ENCODE measurements at places on chromosomes 3 and 15.

GRCh38 chr3:24440760-24441464 lies 53.7 kb downstream of the THRB start:
- H3K27ac ChIP-seq: no peak overlapping the region
- H3K36me3 ChIP-seq: no peaks in the 10 kb centered on the region
- no peak for DNase-seq
- H3K4me1 ChIP-seq: no peaks in the 10 kb centered on the region
- no peak overlapping the region for H3K4me3 ChIP-seq
- H3K27me3 ChIP-seq: no peaks in the 10 kb centered on the region

DNA sequence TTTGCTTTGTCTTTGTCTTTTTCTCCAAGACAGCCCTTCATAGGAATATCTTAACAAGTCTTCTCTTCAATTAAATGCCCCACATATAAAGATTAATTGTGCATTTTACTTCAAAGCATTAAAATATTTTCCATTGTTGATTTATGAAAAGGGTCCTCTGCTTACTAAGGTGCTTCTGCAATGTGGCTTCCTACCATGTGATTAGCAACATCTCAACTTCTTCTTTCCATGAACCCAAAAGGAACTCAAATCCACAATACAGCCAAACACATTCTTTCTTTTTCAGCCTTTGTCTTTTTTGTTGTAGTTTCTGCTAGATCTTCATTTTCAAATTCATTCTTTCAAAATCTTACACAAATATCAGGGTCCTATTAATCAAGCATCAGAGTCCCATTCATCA lies 309.2 kb downstream of the NSUN3 start:
- H3K36me3 ChIP-seq: no peaks in the 10 kb centered on the region
- no peaks in the 10 kb centered on the region for H3K27me3 ChIP-seq
- no peak overlapping the region for H3K4me3 ChIP-seq
- H3K4me1 ChIP-seq: no peaks in the 10 kb centered on the region
- H3K27ac ChIP-seq: no peak overlapping the region
- DNase-seq: no peak

DNA sequence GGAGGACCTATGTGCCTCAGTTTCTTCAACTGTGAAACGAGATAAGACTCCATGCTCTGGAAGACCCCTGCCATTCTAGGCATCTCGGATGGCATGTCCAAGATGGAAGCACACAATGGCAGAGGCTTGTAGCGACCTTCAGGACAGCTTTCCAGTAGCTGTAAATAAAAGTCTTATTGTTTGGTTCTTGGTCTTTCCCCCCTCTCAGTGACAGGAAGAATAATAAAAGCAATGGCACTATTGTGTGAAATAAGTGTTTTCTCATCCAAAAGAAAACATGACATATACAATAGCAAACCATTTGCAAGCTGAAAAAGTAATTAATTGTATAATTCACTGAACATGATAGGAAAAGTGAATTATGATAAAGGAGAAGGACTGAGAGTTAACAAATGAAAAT lies 32.5 kb upstream of the CD47 start:
- H3K4me3 ChIP-seq: no peak overlapping the region
- H3K36me3 ChIP-seq: no peaks in the 10 kb centered on the region
- no peak overlapping the region for H3K27ac ChIP-seq
- H3K4me1 ChIP-seq: peaks cover 43% of the 10 kb centered on the region
- H3K27me3 ChIP-seq: no peaks in the 10 kb centered on the region
- DNase-seq: no peak

GRCh38 chr15:29003840-29004233 lies 118.1 kb downstream of the APBA2 start:
- no peaks in the 10 kb centered on the region for H3K4me1 ChIP-seq
- no peaks in the 10 kb centered on the region for H3K27me3 ChIP-seq
- DNase-seq: no peak
- H3K27ac ChIP-seq: no peak overlapping the region
- H3K36me3 ChIP-seq: no peaks in the 10 kb centered on the region
- no peak overlapping the region for H3K4me3 ChIP-seq

DNA sequence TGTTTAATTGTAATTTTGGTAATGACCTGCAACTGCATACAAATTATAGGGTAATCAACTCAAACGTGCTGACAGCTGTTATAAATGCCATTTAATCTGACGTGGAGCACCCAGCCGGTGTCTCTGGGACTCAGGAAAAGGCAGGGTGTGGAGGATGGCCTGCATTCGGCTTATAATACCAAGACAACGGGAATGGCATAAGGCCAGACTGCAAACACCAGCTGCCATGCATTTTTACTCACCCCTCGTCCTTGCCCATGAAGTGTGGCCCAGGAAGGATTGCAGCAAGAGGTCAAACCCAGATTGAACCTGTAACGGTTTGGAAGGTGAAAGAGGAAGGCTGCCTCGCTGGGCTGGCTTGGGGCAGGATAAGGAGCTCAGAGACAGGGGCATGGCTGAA lies 96.4 kb downstream of the WNT7A start:
- DNase-seq: no peak
- no peak overlapping the region for H3K27ac ChIP-seq
- no peak overlapping the region for H3K4me3 ChIP-seq
- H3K36me3 ChIP-seq: no peaks in the 10 kb centered on the region
- no peaks in the 10 kb centered on the region for H3K27me3 ChIP-seq

DNA sequence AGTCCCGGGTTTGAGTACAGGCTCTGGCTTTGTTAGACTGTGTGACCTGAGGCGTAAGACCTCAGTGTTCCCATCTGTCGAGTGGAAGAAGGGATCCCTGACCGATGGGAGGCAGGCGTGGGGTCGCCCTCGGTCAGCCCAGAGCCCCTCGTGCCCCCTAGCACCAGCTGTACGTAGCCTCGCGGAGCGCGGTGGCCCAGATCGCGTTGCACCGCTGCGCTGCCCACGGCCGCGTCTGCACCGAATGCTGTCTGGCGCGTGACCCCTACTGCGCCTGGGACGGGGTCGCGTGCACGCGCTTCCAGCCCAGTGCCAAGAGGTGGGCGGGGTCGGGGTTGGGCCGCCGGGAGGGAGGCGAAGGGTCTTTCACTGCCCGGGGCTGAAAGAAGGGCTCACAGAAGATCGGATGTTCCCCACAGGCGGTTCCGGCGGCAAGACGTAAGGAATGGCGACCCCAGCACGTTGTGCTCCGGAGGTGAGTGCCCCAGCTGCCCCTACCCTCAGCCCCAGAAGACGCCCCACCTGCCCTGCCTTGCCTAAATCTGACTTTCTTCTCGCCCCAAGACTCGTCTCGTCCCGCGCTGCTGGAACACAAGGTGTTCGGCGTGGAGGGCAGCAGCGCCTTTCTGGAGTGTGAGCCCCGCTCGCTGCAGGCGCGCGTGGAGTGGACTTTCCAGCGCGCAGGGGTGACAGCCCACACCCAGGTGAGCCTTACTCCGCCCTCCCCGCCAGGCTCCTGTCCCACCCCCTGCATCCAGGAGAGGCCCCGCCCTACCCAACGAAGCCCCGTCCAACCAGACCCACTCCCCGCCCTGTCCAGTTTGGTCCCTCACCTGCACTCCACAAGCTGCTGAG lies 3.5 kb upstream of the LSMEM2 start:
- no peaks in the 10 kb centered on the region for H3K36me3 ChIP-seq
- H3K4me3 ChIP-seq: no peak overlapping the region
- H3K27me3 ChIP-seq: peaks cover 36% of the 10 kb centered on the region
- H3K4me1 ChIP-seq: peaks cover 31% of the 10 kb centered on the region

- H3K27me3 ChIP-seq: no peaks in the 10 kb centered on the region
- H3K4me1 ChIP-seq: peaks cover 10% of the 10 kb centered on the region
- peaks cover 65% of the 10 kb centered on the region for H3K36me3 ChIP-seq
- no peak overlapping the region for H3K4me3 ChIP-seq
- peak overlapping the region; percentile 15 for H3K27ac ChIP-seq
- no peak for DNase-seq
Measured at GRCh38 chr3:36892457-36893136, 52.3 kb downstream of the TRANK1 start.

DNA sequence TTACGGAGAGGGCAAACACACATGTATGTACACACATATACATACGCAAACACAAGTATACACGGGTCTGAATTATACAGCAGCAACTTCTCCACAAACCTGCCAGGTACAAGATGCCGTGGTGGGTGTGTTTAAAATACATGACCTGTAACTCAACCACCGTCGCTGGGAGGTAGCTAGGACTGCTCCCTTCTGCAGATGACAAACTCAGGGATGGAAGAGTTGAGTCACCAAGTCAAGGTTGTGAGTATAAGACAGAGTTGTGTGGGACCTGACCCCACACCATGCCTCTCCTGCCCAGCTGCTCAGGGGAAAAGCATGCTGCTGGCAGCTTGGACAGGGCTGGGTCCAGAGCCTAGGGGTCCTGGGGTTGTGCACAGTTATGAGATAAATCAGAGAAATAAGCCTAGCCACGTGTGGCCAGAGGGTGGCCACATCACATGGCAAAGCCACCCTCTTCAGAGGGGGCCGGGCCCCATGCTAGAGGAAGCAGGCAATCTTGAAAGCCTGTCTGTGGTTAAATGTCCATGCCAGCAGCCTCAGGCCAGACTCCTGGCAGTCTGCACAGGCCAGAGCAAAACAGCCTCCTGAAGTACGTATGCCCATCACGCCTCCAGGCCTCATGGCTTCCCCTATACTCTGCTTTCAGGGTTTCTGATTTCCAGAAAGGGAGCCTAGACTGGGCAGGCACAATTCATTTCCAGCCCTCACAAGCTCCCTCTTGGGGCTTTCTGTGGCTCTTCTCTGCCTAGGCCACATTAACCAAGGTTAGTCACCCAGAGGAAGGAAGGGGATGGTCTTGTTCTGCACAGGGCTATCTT lies 107.7 kb upstream of the RPL32 start:
- H3K36me3 ChIP-seq: peaks cover 16% of the 10 kb centered on the region
- peaks cover 15% of the 10 kb centered on the region for H3K4me1 ChIP-seq
- H3K27ac ChIP-seq: no peak overlapping the region
- H3K27me3 ChIP-seq: no peaks in the 10 kb centered on the region

DNA sequence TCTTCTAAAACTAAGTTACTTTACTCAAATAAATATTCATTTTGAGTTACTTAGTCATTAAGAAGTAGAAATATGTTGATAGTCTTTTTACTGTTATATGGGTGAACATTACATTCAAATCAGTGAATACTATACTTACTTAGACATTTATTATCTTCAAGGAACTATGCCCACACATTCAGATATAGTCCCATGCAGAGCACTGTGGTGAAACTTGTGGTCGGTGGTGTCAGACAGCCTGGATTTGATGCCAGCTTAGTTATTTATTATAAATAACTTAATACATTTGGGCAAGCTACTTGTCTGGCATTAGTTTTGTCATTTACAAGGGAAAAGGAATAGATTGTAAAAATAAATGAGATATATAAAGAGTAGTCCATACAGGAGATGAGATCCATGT lies 149.5 kb downstream of the RAP2B start:
- no peak overlapping the region for H3K27ac ChIP-seq
- DNase-seq: no peak
- H3K36me3 ChIP-seq: no peaks in the 10 kb centered on the region
- H3K4me3 ChIP-seq: no peak overlapping the region
- H3K4me1 ChIP-seq: no peaks in the 10 kb centered on the region
- H3K27me3 ChIP-seq: no peaks in the 10 kb centered on the region

DNA sequence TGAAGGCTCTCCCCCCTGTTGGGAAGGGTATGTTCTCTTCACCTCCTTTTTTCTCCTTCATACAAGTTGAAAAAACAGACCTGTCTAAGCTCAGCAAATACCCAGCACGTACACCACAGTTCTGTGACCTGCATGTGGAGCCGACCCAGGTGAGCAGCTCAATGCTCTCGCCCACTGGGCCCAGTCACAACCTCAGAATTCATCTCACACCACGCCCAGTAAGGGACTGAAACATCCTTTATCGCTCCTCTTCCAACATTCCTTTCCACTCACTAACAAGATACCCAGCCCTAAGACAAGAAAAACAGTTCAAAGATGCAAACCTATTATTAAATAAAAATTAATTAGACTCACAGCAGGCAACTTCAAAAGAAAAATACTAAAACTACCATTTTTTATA lies 68.9 kb downstream of the FOXP1 start:
- no peak for DNase-seq
- no peak overlapping the region for H3K4me3 ChIP-seq
- peaks cover 5% of the 10 kb centered on the region for H3K4me1 ChIP-seq
- no peaks in the 10 kb centered on the region for H3K27me3 ChIP-seq
- no peak overlapping the region for H3K27ac ChIP-seq

- no peak overlapping the region for H3K27ac ChIP-seq
- H3K4me3 ChIP-seq: no peak overlapping the region
- no peak for DNase-seq
Measured at GRCh38 chr3:19901918-19902317, 32.1 kb downstream of the EFHB start.

DNA sequence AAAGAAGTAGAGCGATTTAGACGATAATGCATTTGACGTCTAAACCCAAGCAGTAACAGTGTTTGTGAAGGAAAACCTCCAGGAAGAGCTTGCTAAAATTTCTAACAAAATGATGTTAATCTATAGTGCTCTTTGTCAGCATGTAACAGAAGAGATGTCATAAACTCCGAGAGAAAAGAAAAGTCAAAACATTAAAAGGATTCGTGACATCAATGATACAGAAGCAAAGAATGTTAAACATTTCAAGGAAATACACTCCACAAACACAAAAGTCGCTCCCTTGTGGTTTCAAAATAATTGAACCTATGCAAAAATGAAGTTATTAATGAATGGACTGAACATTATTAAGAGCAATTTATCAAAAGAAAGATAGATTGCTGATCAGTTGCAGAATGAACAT lies 27.9 kb downstream of the AADAC start:
- H3K36me3 ChIP-seq: no peaks in the 10 kb centered on the region
- H3K27ac ChIP-seq: no peak overlapping the region

DNA sequence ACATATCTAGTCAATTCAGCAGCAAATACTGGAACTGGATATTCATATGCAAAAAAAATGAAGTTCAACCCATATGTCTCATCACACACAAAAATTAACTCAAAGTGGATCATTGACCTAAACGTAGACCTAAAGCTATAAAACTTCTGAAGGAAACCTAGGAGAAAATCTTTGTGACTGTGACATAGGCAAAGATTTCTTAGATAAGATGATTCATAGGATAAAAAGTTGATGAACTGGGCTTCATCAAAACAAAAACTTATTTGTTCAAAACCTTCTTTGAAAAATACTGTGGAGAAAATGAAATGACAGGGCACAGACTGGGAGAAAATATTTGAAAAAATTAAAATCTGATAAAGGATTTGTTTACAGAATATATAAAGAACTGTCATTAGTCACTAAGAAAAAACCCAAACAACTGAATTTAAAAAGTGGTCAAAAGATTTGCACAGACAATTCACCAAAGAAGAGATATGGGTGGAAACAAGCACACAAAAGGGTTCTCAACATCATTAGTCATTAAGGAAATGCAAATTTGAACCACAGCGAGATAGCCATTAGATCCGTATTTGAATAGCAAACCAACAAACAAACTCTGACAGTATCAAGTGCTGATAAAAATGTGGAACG lies 62.8 kb downstream of the ITGB5 start:
- H3K36me3 ChIP-seq: no peaks in the 10 kb centered on the region
- no peaks in the 10 kb centered on the region for H3K4me1 ChIP-seq
- no peak overlapping the region for H3K27ac ChIP-seq
- H3K27me3 ChIP-seq: no peaks in the 10 kb centered on the region

DNA sequence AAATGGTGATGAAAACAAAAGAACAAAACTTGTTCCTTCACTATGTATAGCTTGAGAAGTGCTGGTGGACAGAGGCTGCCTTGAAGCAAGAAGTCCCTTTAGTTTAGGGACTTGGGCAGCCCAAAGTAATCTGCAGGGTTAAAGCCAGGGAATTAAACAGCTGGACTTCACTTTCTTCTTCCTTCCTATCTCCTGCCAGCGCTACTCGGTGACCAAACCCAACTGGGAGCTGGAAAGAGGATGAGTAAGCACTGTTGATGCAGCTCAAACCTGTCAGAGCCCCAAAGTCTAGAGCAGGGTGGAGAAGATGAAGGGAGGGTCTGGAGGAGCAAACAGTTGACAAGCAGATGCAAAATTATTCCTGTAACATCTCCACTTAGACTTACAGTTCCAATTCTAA lies 73.1 kb upstream of the FBN1 start:
- no peaks in the 10 kb centered on the region for H3K4me1 ChIP-seq
- no peaks in the 10 kb centered on the region for H3K27me3 ChIP-seq
- H3K4me3 ChIP-seq: no peak overlapping the region
- no peaks in the 10 kb centered on the region for H3K36me3 ChIP-seq
